Epithelial cell of alveolus of lung (primary cell): ENCODE measurements at places on chromosomes 4 and X. TPM values are rescaled to one million over a fixed set of nuclear protein-coding genes. Genes with fewer than 3 reads are reported as not detected.

Gene FANCB
- total RNA-seq: 2.2 and 3.6 TPM in 2 replicates

Gene PRRG3
- total RNA-seq: not detected in 2 replicates

Gene RASGEF1B
- total RNA-seq: 0.13 and 3.4 TPM in 2 replicates

Gene RTL3
- total RNA-seq: not detected in 2 replicates

Gene CA5B
- 3.9 and 10.1 TPM in 2 replicates for total RNA-seq

Gene SMARCA1
- total RNA-seq: 28.8 and 51.4 TPM in 2 replicates

Gene SFRP2
- total RNA-seq: 15.9 TPM in 1 of 2 replicates, not detected in the other

Gene TLR2
- total RNA-seq: 0.08 and 3.2 TPM in 2 replicates

Gene SH3TC1
- total RNA-seq: 2.2 and 13.4 TPM in 2 replicates

Gene REPS2
- 1.6 and 3.8 TPM in 2 replicates for total RNA-seq

Gene TAF7L
- total RNA-seq: 0.16 and 1.0 TPM in 2 replicates

Gene RAB41
- not detected in 2 replicates for total RNA-seq

Gene SMIM10
- total RNA-seq: 7.1 and 11.3 TPM in 2 replicates

Gene OTUD6A
- total RNA-seq: not detected in 2 replicates

Gene RIBC1
- total RNA-seq: 0.65 and 1.4 TPM in 2 replicates

Gene HDX
- total RNA-seq: 4.9 and 6.4 TPM in 2 replicates

Gene RAI2
- 0.16 and 0.78 TPM in 2 replicates for total RNA-seq

Gene ACOX3
- total RNA-seq: 30.6 and 32.6 TPM in 2 replicates

Gene PFKFB1
- under 0.01 TPM in 1 of 2 replicates, not detected in the other for total RNA-seq

Gene NBDY
- 13.6 and 27.9 TPM in 2 replicates for total RNA-seq

Gene BGN
- total RNA-seq: 37.9 and 67.1 TPM in 2 replicates

Gene MAGEA12
- total RNA-seq: not detected in 2 replicates

Gene PSAPL1
- total RNA-seq: under 0.01 TPM in 1 of 2 replicates, not detected in the other

Gene ZIC3
- total RNA-seq: not detected in 2 replicates

Gene PLAC1
- total RNA-seq: 0.24 and 1.4 TPM in 2 replicates

Gene CXCL11
- 1.0 TPM in 1 of 2 replicates, not detected in the other for total RNA-seq

Gene HPSE
- 0.52 and 0.64 TPM in 2 replicates for total RNA-seq

Gene CT45A3
- total RNA-seq: not detected in 2 replicates

Gene FAM9C
- total RNA-seq: not detected in 2 replicates

Gene FAM241A
- total RNA-seq: 1.5 and 2.3 TPM in 2 replicates

Gene DGAT2L6
- total RNA-seq: not detected in 2 replicates

Gene UGT2B10
- not detected in 2 replicates for total RNA-seq

Gene IL1RAPL1
- total RNA-seq: 0.40 and 1.9 TPM in 2 replicates

Gene OTUD4
- 15.1 and 19.7 TPM in 2 replicates for total RNA-seq

Gene AKAP4
- total RNA-seq: not detected in 2 replicates

Gene GATA1
- not detected in 2 replicates for total RNA-seq

Gene TMPRSS11A
- total RNA-seq: not detected in 2 replicates

Gene BTC
- 0.26 and 1.8 TPM in 2 replicates for total RNA-seq

Gene RLIM
- total RNA-seq: 27.8 and 43.3 TPM in 2 replicates
